ENCODE measurements at places on chromosomes 12 and 14. TPM values are rescaled to one million over a fixed set of nuclear protein-coding genes. Genes with fewer than 3 reads are reported as not detected.

Gene KLRC4
- total RNA-seq, result not detected

DNA sequence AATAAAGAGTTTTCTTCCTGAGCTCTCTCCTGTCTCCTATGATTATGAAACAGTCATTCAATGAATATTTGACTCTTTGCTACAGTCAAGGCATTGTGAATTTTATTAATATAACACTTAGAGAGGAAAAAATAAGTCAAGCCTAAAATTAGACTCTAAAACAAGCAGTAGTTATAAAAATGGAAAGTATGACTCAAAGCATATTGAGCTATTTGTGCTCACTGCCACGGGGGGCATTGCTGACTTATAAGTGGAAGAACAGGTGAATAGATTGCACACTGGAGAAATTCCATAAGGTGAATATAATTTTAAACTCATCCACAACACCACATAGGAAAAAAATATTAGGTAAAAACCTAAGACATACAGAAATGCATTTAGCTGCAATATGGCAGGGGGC, 87.7 kb upstream of the CCDC196 start:
- DNase-seq, result no peak

DNA sequence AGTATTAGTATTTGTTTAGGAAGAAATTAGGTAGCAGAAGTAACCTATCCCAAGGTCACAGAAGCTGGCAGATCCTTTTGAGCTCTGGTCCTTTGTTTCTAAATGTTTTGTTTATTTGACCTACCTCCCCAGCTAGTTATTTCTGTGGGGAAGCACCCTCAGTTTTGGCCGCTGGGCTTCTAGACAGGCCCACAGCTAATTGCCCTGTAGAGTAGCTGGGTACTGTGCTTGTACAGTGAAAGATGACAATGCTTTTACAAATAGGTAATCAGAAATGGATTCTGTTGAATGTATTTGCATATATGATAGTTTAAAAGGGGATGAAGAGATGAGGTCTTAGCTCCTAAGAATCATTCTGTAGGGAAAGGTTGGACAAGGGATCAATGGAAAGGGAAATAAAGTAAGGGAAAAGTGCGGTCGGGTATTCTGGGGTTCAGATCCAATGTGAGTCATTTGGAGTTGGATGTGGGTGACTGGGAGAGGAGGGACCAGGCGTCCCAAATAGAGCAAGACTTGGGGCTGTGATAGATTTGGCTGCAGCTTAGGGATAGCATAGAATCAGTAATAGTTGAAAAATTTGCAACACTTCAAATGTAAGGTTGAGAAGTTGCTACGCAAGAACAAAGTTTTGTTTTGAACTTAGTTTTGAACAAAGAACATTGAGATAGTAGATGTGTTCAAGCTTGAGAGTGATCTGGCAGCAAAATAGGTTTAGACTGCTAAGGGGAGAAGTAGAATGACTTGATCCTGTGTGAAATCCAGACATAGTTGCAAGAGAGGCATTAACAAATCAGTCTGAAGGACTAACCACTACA, 3.6 kb downstream of the NUDT4 start:
- DNase-seq, result no peak

Gene SLCO1B1
- not detected for total RNA-seq

DNA sequence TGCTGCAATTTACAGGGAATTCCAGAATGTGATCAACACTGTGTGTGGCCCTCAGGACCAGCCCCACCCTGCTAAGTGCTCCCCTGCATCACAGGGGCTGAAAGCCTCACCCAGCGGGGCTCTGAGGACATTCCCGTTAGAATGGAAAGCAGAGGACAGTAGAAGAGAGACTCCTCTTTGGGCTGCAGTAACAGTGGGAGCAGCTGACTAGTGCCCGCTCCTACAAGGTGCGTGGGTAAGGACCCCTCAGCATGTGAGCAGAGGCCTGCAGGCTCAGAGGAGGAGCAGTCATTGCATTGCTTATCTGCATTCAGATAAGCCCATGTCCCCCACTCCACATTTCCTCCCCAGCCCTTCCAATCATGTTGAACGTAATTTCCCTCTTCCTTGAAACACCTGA, 120.1 kb downstream of the ITPR2 start:
- no peak for DNase-seq

GRCh38 chr14:63204407-63205043, at the start of gene RHOJ:
Gene RHOJ (plus strand): TSS chr14:63204443. CDS start chr14:63204870, 427 bp downstream.
- no peak for DNase-seq
